Stimulated activated naive CD4-positive, alpha-beta T cell treated with Interleukin-2 at 50 U/mL for 16 hours (primary cell): ENCODE measurements at places on chromosomes 12 and 14.

- no peak for DNase-seq
These were observed 22.0 kb upstream of the ULK1 start for GRCh38 chr12:131872154-131873051.

GRCh38 chr14:20551606-20552005, 9.2 kb downstream of the RNASE9 start:
- DNase-seq: no peak

DNA sequence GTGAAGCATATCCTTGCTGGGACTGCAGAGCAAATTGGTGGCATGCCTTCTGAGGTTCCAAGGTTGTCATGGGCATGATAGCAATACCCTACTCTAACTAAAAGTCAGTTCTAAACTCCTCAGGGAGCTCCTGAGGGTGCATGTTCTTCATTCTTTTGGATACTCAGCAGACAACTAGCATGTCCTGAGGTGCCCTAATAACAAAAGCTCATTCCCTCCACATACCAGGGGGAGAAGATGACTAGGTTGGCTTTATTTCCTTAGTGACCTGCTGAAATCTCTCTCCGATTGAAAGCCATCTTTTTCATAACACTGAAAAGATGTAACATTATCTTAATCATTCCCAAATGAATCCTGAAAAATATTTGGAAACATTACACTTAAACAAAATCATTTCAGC, 188.7 kb upstream of the IGF1 start:
- no peak for DNase-seq

- no peak for DNase-seq
These were observed 65.3 kb downstream of the DENND5B start for GRCh38 chr12:31525496-31526157.

- no peak for DNase-seq
These were observed 3.5 kb downstream of the RSRC2 start for GRCh38 chr12:122523280-122523679.

GRCh38 chr12:59304077-59304721, 291.6 kb upstream of the SLC16A7 start:
- DNase-seq: no peak

GRCh38 chr14:72741826-72742117, 152.1 kb downstream of the DPF3 start:
- DNase-seq: no peak

GRCh38 chr12:56996793-56997545, 9.4 kb downstream of the ZBTB39 start:
- DNase-seq: no peak

DNA sequence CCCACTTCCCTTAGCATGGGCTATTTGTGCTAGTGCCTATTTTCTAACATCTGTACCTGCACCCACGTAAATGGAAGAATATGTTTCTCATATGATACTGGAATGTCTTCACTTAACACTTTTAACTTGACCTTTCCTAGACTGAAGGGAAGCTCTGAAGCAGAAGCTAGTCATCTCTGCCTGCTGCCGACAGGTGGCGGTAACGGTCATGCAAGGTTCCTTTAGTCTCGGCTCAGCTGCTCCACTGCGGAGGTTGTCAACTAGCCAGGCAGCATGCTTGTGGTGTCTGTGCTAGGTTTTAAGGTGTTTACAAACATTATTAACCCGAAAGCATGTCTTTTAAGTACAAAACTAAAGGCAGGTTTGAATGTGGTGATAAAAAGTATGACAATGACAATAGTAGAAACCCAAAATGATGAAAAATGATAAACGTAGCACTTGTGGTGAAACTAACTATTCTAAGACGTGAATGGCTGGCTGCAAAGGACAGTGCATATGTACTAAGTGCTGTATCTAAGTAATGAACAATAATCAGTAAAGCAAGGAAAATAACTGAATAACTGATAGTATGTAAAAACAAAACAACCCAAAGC, 117.2 kb downstream of the GRIN2B start:
- peak; percentile 30 for DNase-seq

DNA sequence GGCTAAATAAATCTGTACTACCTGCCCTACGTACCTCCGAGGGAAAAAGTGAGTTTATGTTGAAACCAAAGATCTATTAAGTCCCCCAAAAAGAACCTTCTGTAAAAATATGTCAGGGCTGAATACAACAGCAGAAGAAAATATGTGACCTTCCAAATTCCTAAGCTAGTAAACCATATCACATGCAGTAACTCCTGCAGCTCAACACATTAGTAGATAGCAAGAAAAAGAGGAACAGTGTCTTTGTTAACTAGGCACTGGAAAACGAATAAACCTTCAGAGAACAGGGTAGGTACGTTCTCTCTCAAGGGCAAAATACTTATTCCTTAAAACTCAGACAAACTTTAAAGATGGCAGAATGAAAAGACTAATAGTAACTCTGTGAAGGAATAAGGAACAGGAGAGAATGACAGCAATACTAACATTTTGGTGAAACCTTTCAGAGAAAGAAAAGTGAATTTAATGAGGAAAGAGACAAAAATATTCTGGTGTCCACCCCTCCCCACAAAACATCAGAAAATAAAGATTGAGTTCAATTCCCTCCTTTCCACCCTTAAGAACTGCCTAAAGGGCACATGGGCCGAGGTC, 18.0 kb downstream of the CBX5 start:
- no peak for DNase-seq

GRCh38 chr14:102853648-102854047, 68.8 kb upstream of the AMN start:
- no peak for DNase-seq

GRCh38 chr12:59657266-59657665, 61.4 kb downstream of the SLC16A7 start:
- no peak for DNase-seq

GRCh38 chr12:12534975-12535374, 27.7 kb downstream of the DUSP16 start:
- no peak for DNase-seq

GRCh38 chr12:5230156-5230555, 186.5 kb downstream of the KCNA5 start:
- DNase-seq: no peak

DNA sequence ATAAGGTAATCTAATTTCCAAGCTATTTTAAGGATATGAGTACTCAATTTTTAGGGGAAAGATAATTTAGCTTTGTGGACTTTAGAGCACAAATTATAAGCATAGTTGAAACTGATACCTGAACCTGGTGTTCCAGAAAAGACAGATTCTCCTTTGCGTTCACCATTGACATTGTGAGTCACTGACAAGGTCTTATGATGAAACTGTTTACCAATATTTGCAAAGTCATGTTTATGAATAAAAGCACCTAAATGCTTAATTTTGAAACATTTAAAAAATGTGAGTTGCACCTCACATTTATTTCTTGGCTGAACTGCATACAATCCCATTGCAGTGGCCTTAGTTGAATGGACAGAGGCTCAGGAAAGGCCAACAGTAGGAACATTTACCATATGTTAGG, 3.9 kb downstream of the BCAT1 start:
- no peak for DNase-seq

DNA sequence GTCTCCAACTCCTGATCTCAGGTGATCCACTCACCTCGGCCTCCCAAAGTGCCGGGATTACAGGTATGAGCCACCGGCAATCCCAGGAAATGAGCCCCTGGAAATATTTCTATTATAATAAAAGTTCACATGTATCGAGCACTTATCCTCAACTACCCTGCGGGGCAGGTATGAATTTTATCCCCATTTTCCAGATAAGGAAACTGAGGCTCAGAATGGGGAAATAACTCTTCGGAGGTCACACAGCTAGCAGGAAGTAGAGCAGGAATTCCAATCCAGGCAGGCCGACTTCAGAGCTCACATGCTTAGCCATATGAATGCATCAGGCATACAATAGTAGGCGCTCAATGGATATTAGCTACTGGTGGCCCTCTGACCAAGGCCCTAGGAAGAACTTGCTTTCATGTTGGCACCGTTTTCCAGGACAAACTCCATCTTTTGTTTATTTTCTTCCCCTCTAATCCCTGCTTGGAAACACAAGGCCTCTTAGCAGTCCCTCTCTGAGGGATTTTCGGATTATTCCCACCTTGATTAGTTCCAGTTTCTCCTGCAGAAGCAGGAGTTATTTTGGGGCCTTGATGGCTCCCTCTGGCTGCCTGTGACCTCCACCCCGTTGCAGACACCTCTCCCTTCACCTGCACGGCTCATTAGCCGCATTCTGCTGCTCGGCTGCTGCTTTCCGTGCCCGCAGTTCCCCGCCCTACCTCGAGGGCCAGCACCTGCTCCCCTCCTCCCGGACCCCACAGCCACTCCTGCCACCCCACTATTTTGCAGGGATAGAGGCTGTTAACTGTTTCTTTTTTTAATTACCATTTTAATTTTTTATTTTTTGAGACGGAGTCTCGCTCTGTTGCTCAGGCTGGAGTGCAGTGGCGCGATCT, 18.7 kb upstream of the POP5 start:
- no peak for DNase-seq

- DNase-seq: no peak
These were observed 41.3 kb upstream of the DUSP6 start for GRCh38 chr12:89393551-89394121.

- no peak for DNase-seq
These were observed 151.4 kb downstream of the SSPN start for GRCh38 chr12:26346736-26347135.

GRCh38 chr12:93273834-93274564, 103.7 kb upstream of the NUDT4 start:
- no peak for DNase-seq

- no peak for DNase-seq
These were observed 43.3 kb upstream of the MED13L start for GRCh38 chr12:116320791-116321217.

- DNase-seq: no peak
These were observed 171.1 kb downstream of the RPAP3 start for GRCh38 chr12:47534695-47535094.

DNA sequence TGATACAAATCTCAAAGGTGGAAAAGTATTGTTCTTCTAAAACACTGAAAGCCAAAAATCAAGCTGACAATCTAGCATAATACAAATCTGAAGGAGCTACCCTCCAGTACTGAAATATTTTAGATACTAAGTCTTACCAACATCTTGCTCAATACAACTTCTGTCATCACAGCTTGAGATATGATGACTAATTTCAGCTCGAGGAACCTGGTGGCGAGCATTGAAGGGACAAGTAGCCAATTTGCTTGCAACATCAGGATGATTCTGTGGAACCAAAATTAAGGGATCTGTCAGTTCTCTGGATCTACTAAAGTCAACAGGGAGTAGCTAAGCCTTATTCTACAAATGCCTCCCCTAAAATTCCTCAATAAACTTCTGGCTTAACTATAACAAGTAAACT, 10.4 kb downstream of the GTSF1 start:
- DNase-seq: no peak

- peak; percentile 21 for DNase-seq
These were observed 723 bp downstream of the NFATC4 start for GRCh38 chr14:24368562-24369252.

GRCh38 chr14:54529811-54530210, 20.1 kb downstream of the CGRRF1 start:
- no peak for DNase-seq

DNA sequence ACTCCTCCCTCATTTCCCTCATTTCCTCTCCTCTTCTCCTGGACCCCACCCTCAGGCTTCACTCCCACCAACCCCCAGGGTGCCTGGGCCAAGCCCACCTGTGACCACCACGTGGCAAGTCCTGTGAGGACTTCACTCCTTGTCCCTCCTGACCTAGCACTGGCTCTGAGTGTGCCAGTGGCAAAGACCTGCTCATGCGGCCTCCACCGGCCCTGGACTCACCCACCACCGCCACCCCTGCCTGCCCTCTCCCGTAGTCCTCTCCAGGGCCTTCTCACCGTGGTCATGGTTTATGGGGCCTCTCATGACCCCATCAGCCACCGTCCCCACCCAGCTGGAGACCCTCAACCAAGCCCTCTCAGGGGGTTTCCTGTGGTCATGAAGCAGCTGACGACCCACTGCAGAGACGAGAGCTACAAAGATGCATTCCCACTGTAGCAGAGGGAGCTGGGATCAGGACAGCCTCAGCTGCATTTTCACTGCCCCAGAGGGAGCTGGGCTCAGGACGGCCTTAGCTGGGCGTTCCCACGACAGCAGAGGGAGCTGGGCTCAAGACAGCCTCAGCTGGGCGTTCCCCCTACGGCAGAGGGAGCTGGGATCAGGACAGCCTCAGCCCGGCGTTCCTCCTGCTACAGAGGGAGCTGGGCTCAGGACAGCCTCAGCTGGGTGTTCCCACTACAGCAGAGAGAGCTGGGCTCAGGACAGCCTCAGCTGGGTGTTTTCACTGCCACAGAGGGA, 3.2 kb upstream of the C14orf180 start:
- DNase-seq: no peak

DNA sequence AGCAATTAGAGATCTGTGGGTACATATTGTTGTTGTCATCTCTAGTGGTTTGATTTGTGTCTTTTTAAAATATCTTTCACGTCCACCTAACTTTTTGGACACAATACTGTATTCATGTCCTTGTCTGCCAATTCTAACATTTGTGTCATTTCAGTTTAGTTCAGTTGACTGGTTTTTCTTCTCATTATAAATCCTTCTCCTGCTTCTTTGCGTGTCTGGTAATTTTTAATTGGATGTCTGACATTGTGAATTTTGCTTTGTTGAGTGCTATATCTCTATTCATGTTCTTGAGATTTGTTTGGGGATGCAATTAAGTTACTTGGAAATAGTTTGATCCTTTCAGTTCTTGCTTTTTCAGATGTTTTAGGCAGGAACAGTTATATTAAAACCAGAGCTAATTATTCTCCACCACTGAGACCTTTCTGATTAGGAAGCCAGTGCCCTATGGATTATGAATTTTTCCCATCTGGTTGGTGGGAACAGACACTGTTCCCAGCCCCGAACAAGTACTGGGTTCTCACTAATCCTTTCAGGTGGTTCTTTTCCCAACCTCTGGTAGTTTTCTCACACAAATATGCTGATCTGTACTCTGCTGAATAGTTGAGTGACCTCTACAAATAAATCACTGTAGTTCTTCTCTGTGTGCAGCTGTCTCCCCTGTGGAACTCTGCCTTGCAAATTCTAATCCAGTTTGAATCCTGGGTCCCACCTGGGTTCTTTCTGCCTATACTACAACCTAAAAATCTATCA, 91.1 kb upstream of the DYNC1H1 start:
- DNase-seq: no peak

DNA sequence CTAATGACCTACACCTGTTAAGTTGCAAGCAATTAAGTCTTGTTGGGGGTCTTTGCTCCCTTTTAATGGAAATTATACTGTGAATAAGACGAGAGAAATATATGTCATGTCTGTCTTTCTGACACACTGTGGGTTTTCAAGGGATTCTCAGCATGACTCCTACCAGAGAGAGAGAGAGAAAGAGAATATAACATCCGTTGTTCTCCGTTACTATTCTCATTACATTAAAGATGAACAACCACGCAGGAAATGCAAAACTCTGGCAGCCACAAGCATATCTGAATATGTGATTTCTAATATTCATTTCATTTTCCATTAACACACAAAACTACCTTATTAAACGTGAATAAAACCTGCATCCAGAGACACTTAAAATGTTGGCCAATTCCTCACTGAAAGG, 67.3 kb upstream of the EGLN3 start:
- DNase-seq: no peak
